Pancreas (tissue), 10 donors: ENCODE measurements at places on chromosomes 11 and 22. TPM values are rescaled to one million over a fixed set of nuclear protein-coding genes. Genes with fewer than 3 reads are reported as not detected.

The C11orf52 gene
- total RNA-seq = 12.1 TPM

GRCh38 chr22:19060356-19061009 is 61.7 kb downstream of the DGCR2 start:
- DNase-seq = peak; percentile 22

The MCHR1 gene
- not detected for total RNA-seq

DNA sequence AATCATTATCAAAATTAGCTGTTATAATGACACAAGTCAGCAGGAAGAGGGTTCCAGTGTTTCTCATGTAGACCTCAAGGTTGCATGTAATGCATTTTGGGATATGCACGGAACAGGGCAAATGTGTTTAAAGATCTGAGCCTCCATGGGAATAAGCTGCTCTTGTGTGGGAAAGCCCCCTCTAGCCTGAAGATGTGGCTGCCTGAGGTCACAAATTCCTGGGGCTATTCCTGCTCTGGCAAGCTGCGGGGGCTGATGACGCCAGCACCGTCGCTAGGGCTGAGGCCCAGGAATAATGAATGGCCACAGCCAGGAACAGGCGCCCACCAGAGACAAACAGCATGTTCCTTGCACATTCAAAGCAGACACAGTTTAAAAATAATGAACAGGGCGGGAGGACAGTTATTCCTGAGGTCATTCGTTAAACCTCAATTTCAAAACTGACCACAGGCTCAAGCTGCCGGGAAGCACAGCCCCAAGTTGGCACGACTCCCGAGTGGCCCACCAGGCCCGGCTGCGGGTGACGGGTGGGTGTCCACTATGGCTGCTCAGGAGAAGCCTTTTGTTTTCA is 11.7 kb downstream of the OSBPL5 start:
- DNase-seq = peak; percentile 20

GRCh38 chr11:98979205-98979604 is 41.5 kb upstream of the CNTN5 start:
- no peak for DNase-seq

DNA sequence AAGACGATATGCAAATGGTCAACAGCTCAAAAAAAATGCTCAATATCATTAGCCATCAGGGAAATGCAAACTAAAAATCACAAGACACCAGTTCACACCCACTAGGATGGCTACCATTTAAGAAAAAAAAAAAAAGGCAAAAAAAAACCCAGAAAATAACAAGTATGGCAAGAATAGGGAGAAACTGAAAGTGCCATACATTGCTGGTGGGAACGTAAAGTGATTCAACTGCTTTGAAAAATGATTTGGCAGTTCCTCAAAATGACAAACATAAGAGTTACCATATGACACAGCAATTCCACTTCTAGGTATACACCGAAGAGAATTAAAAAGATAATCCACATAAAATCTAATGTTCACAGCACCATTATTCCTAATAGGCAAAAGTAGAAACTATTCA is 47.5 kb downstream of the PICALM start:
- no peak for DNase-seq
